ENCODE measurements at places on chromosomes 16 and 17. TPM values are rescaled to one million over a fixed set of nuclear protein-coding genes. Genes with fewer than 3 reads are reported as not detected.

The CNGB1 gene
- polyA plus RNA-seq = 10.7 TPM

The DHX58 gene
- 2.3 TPM for polyA plus RNA-seq

The KRTAP3-2 gene
- polyA plus RNA-seq = 0.25 TPM

The ZG16 gene
- polyA plus RNA-seq = not detected

DNA sequence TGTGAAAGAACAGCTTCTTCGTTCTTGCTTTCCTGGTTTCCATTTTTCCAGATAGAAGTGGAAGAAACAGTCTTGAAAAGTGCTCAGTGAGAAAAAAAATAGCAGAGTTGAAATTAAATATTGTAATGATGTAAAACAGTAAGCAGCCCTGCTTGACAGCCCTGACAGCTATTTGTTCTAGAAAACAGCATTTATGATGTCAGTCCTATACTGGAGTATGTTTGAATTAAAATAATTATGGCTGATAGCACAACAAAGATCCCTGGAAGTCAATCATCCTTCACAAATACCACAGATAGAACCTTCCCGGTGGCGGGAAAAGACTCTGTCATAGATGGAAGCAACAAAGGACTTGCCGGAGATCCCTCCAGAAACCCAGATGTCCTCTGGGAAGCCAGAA lies 298.0 kb upstream of the TNRC6C start:
- DNase-seq = no peak

GRCh38 chr16:15772579-15773293 lies 84.1 kb downstream of the MYH11 start:
- DNase-seq = no peak

- DNase-seq = no peak
These were observed 52.7 kb downstream of the IRX6 start for GRCh38 chr16:55376567-55377167.

DNA sequence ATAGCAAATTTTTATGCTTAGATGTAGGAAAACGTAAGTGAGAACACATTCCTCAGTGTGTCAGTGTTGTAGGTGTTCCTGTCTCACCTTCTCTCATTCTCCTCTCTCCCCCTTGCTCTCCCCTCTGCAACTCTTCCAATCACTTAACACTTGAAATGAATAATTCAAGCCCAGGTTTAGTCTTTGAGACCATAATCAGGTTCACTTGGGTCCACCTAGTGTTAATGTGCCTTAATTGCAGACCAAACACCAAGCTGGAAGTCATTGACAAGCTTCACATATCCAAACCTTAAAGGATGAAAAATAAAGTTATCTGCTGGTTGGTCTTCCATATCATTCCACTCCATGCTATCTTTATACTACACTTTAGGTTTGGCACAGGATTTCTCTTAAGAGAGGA lies 37.0 kb downstream of the STXBP4 start:
- no peak for DNase-seq

- no peak for DNase-seq
These were observed 486.6 kb upstream of the CDH11 start for GRCh38 chr16:65608455-65608854.

DNA sequence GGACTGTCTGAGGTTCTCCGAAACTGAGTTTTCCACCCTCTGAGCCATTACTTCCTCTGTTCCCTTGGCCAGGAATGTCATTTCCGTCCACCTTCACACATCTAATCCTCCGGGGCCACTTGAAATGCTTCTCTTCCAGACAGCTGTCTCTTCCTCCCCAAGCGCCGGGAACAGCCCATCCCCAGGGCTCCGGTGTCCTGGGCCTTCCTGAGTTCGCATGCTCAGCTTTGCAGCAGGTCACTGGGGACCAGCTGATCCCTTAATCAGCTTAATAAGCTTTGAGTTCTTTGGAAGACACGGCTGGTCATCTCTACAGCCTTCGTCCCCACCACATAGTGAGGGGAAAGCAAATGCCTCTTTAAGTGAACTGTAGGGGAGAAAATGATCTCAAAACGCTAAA lies 123.4 kb downstream of the DYNLRB2 start:
- no peak for DNase-seq

DNA sequence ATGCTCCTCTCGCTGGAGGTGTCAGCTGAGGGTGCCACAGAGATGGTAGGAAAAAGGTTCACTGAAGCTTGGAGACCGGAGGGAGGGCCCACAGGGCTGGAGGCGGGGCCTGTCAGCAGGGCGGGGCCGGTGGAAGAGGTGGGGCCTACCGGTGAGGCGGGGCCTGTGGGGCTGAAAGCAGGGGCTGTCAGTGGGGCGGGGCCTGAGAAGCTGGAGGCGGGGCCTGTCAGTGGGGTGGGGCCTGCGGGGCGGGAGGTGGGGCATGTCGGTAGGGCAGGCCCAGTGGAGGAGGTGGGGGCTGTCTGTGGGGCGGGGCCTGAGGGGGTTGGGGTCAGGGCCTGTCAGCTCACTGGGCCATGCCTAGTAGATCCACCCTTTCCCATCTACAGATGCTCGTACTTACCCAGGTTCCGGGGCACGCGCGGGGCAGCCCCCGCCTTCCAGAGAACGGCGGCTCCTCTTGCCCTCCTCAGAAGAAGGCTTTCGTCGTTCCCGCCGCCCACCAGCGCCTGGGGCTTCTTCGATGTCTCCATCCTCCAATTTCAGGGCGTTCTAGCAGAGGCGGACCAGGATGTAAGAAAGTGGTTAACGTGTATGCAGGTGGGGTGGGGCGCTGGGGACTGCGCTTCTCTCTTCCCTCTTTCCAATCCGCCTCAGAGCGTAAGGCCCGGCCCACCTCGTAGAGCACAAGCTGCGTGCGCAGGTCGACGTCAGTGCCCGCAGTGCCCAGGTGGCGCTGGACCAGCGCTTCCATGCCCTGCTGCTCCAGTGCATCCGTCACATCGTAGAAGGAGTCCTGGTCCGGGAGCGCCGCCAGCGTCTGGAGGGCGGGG lies 9.8 kb downstream of the TMEM208 start:
- DNase-seq = no peak

GRCh38 chr16:28042811-28043210 lies 20.7 kb downstream of the GSG1L start:
- no peak for DNase-seq

All from muscle of arm (tissue), 14 donors.